A549 treated with RU486 at 1 μM for 4 hours (cell line): ENCODE measurements at places on chromosomes 1 and 21. TPM values are rescaled to one million over a fixed set of nuclear protein-coding genes. Genes with fewer than 3 reads are reported as not detected.

The MPZ gene
- 0.17 to 0.35 TPM (median 0.30 TPM) in 5 replicates for total RNA-seq

The OR2G6 gene
- total RNA-seq, result not detected in 5 replicates

The S100A7 gene
- total RNA-seq, result not detected in 5 replicates

The OR2L2 gene
- total RNA-seq, result 0.02 to 0.06 TPM in 2 of 5 replicates, not detected in the others

The TCHHL1 gene
- total RNA-seq, result not detected in 5 replicates

The ADCY10 gene
- total RNA-seq, result 0.07 to 0.17 TPM (median 0.13 TPM) in 5 replicates

The PROK1 gene
- total RNA-seq, result not detected in 5 replicates

The HSD3B2 gene
- not detected in 5 replicates for total RNA-seq

The ZMYND12 gene
- 0.16 to 0.77 TPM (median 0.25 TPM) in 5 replicates for total RNA-seq

The EPHA10 gene
- total RNA-seq, result 0.44 to 1.2 TPM (median 0.97 TPM) in 5 replicates

The PLEKHG5 gene
- total RNA-seq, result 2.1 to 4.0 TPM (median 2.8 TPM) in 5 replicates

The TACSTD2 gene
- total RNA-seq, result 0.14 TPM in 1 of 5 replicates, not detected in the others

The UQCRHL gene
- total RNA-seq, result 5.8 to 9.1 TPM (median 7.7 TPM) in 5 replicates

The MYOC gene
- not detected in 5 replicates for total RNA-seq

The ATP6V1G3 gene
- total RNA-seq, result not detected in 5 replicates

The ZNF678 gene
- 0.45 to 2.9 TPM (median 1.1 TPM) in 5 replicates for total RNA-seq

The MAP10 gene
- 0.41 to 1.2 TPM (median 1.0 TPM) in 5 replicates for total RNA-seq

The IGSF5 gene
- not detected in 5 replicates for total RNA-seq

The TNFAIP8L2 gene
- not detected in 5 replicates for total RNA-seq

The ACTN2 gene
- total RNA-seq, result 0.02 to 0.07 TPM in 2 of 5 replicates, not detected in the others

The CHRM3 gene
- total RNA-seq, result 0.06 to 0.08 TPM (median 0.06 TPM) in 3 of 5 replicates, not detected in the others
